GM12891 (cell line): ENCODE measurements at places on chromosomes 5 and 9.

GRCh38 chr5:97101189-97101910, 41.1 kb downstream of the LIX1 start:
- no peak for DNase-seq

- DNase-seq: no peak
Measured at GRCh38 chr9:93186215-93186945, 2.4 kb downstream of the WNK2 start.

- DNase-seq: no peak
Measured at GRCh38 chr5:107146901-107147300, 523.8 kb downstream of the EFNA5 start.

DNA sequence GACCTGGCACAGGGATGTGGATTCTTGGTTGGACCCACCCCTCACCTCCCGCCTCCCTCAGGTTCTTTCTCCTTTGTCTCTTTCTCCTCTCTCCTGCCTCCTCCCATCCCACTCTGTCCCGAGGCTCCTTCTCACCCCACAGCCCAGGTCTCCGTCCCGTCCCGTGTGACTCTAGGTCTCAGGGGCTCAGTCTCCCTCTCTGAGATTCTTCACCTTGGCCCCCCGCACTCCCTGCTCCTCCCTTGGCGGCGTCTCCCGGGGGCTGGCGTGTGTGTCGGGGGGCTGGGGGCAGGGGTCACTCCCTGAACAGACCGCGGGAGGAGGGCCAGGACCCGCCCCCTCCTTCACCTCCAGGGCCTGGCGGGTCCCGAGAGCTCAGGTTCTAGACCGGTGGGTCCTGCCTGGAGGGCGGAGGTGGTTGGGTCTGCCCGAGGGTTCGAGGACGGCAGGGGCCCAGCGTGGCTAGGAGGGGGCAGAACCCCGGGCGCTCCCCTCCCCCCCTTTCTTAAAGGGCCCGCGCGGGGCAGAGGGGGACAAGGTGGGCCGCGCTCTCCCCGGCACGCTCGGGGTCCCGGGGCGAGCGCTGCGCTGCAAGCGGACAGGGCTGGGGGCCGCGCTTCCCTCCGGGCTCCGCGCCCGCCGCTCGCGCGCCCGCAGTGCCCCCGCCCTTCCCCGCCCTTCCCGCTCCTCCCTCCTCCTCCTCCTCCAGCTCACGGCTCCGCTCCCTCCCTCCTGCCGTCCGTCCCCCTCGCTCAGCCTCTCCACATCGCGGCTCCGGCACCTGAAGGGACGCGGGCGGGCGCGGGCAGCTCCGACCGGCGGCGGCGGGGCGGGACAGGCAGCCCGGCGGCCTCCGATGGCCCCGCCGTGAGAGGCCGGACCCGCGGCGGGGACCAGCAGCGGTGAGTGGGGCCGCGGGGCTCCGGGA, at the start of gene PSD2:
PSD2 (plus strand) TSS at position 735 of the 928 bp plus-strand sequence. CDS start 13,633 bp downstream, outside the sequence.
- DNase-seq: peak; percentile 53

GRCh38 chr5:160978944-160979343, 126.9 kb upstream of the ATP10B start:
- no peak for DNase-seq

DNA sequence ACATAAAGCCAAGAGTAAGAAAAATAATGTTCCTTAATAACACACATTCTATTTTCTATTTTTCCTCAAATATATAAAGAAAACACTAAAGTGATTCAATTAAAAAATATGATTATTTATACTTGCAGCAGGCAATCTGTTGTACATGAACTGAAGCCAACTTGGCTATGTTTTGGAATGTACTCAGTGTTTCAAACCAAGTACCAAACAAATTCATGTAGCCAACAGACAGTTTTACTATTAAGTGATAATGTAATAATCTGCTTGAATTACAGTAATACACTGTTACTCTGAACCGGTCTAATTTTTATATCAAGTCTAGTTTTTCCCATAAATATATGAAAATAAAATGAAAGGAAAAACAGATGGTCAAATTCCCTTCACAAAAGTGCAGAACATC, 58.0 kb downstream of the CEP120 start:
- DNase-seq: no peak

DNA sequence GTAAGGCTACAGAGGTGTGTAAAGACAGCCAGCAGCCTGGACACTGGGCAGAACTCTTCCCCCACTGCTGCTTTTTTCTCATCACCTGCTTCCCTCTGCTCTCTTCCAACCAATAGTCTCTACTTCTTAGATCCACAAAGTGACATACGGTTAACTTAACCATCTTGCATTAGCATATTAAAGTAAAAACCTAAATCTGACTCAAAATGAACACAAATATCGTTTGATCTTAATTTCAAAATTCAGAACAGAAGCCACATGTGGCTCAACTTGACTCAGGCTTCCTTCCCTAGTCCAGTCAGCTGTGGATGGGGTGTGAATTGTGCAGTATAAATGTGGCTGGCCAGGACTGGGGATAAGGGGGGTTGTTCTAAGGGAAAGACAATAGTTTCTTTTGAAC, 114.3 kb downstream of the STARD4 start:
- no peak for DNase-seq

DNA sequence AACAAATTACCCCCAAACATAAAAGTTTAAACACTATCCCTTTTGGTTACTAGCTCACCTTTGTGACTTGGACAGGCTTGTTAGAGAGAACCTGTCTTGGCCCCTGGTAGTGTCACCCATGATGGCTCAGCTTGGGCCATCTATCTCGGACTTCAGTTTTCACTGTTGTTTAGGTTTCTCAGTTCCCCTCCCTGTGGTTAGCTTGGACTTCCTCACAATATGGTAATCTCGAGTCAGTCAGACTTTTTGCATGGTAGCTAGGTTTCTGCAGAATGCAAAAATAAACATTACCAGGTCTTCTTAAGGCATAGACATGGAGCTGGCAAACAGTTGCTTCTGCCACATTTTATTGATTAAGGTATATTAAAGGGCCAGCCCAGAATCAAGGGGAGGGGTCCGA, 324.3 kb upstream of the RORB start:
- peak; percentile 10 for DNase-seq

DNA sequence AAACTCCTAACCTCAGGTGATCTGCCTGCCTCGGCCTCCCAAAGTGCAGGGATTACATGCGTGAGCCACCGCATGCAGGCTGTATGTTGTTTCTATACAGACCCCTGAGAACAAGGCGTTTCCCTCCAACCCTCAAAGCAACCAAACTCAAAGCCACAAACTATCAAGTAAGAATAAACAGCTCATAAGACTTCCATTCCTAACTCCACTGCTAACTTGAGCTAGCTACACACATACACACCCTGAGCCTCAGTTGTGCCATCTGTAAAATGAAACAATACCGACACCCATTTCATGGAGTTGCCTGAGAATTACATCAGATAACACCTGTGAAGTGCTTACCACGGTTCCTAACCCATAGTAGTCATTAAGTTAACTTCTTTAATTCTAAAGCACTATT, 70.8 kb downstream of the SERINC5 start:
- DNase-seq: no peak

- DNase-seq: no peak
Measured at GRCh38 chr5:81182396-81183390, 50.4 kb upstream of the CKMT2 start.

GRCh38 chr5:171640480-171640879, 145.1 kb upstream of the SMIM23 start:
- no peak for DNase-seq

GRCh38 chr9:127402401-127403090, 5.6 kb downstream of the SLC2A8 start:
- no peak for DNase-seq

- DNase-seq: no peak
Measured at GRCh38 chr9:20405616-20406015, 216.7 kb downstream of the MLLT3 start.

DNA sequence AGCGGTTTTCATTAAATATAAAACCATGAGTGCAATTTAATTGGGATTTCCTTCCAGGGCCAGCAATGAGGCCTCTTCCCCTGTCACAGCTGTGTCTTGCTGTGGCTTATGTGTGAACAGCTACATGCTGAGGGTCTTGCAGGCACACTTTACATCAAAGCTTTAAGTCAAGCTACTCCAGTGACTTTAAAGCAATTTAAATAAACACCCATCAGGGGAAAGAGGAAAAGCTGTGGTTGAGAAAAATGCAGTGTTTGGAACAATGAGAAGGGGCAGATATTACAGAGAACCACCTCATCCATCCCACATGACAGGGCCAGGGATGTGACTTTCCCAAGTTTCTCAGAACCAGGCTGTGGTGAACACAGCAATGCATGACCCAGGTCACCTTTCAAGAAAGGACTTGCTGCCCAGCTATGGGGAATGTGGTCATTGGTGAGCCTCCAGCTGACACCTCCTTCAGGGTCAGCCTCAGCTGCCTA, 115.9 kb upstream of the LPAR1 start:
- DNase-seq: no peak

DNA sequence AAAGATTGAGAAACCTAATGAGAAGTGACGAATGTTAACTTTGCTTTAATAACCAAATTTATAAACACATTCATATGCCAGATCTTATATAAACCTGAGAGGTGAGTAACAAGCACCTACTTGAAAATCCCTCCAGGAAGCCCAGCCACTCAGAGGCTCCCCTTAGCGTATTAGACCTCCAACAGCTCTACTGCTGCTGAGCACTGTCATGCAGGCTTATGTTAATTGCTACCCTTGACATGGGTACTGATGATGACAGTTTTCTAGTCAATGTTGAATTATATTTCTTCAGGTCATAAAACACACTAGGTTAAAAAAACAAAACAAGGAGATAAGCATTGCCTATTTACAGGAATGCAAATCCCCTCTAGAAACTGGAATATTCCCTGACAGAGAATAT, 161.2 kb downstream of the MPDZ start:
- no peak for DNase-seq

DNA sequence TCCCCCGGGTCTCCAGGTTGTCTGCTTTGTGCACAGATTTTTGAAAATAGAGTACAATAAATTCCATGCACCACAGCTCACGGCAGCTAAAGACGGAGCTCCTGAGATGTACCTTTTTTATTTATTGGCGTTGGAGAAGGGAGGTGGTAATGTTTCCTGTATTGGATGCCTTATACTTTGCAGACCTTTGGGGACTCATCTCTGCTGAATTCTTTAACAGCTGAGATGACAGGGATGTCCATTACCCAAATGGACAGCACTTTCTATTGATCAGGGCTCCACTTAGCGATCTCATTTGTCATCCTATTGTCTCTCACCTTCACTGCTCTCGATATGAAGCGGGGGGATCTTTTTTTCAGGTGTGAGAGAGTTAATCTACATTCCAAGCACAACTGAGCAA, 137.8 kb downstream of the EFNA5 start:
- no peak for DNase-seq

GRCh38 chr9:14097215-14097614, 216.7 kb downstream of the NFIB start:
- DNase-seq: no peak

DNA sequence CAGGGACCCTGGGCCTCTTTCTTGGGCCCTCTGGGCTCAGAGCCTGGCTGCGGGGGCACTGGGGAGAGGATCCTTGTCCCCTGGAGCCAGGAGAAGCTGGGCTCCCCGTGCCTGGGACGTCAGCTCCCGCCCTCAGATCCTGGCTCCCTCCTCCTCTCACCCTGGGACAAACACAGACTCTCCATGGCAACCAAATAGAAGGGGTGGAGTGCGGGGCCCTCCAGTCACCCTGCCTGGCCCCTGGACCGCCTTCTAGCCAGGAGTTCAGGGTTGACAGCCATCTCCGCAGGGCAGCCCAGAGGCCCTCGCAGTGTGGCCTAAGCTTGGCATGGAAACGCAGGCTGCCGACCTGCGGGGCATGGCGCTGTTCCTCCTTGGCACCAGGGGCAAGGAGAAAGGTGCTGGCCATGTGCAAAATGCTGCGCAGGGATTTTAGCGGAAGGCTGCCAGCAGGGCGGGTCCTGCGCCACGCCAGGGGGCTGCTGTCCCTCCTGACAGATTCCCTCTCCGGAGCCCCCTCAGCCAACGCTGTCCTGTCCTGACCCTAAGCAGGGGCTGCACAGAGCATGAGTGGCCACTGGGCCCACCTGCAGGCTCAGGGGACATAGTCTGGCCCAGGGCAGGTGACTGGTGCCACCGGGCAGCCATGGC, 1.0 kb downstream of the ZDHHC11 start:
- DNase-seq: no peak

DNA sequence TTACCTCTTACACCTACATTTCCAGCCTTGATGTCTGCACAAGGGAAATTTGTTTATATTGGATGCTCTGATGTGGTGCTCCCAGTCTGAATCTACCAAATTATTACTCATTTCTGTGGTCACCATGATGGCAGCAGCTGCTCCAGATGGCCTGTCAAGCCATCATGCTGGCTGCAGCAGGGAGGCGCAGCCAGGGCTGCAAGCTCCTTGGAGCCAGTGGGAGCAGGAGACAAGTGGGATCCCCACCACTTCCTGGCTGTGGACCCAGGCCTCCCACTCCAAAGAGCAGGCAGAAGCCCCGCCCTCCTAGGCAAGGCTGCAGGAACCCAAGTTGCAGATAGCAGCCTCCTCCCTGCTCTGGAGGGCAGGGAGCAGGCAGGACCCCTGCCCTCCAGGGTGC, 241.1 kb upstream of the ATP10B start:
- no peak for DNase-seq

DNA sequence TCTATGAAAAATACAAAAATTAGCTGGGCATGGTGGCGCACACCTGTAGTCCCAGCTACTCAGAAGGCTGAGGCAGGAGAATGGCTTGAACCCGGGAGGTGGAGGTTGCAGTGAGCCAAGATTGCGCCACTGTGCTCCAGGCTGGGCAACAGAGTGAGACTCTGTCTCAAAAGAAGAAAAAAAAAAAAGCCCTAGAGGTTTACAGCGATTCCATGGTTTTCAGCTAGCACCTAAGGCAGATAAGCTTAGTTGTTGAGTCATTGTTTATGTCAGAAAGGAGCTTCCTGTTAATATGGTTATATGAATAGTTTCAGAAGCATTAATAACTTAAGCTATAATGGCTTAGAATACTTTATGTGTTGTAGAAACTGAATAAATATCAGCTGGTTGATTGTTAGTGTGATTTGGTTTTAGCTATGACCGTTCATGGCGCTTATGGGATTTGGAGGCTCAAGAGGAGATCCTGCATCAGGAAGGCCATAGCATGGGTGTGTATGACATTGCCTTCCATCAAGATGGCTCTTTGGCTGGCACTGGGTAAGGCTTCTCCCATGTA, 13.0 kb downstream of the RNF183 start:
- DNase-seq: no peak

GRCh38 chr5:88940713-88941112, 57.7 kb upstream of the MEF2C start:
- DNase-seq: no peak
